Activated T-cell treated with anti-CD3 and anti-CD28 coated beads, Interleukin-2, amount 50 U/mL, for 48 hours (primary cell): ENCODE measurements at places on chromosomes 1 and 21.

DNA sequence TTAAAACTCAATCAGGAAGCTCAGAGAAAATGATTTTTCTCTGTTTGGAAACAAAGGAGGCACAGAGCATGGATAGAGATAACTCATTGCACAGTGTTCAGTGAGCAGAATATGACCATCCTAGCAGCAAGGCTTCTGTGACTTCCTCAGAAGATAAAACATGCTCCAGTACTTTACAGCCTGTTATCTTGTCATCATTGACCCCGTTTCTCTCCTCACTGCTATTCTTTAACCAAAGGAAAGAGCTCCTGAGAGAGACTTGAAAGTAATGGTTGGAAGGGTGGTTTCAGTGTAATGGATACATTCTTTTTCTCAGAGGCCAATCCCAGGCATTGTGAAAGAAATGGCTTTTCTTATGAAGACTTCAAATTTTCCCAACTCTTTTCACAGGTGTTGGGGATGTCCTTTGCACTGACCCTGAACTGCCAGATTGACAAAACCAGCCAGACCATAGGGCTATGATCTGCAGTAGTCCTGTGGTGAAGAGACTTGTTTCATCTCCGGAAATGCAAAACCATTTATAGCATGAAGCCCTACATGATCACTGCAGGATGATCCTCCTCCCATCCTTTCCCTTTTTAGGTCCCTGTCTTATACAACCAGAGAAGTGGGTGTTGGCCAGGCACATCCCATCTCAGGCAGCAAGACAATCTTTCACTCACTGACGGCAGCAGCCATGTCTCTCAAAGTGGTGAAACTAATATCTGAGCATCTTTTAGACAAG is 25.9 kb downstream of the CD53 start:
- no peak for DNase-seq

GRCh38 chr1:14320986-14321385 is 277.5 kb upstream of the KAZN start:
- DNase-seq: no peak

GRCh38 chr1:67194209-67194863 is 28.1 kb downstream of the IL23R start:
- peak; percentile 31 for DNase-seq

DNA sequence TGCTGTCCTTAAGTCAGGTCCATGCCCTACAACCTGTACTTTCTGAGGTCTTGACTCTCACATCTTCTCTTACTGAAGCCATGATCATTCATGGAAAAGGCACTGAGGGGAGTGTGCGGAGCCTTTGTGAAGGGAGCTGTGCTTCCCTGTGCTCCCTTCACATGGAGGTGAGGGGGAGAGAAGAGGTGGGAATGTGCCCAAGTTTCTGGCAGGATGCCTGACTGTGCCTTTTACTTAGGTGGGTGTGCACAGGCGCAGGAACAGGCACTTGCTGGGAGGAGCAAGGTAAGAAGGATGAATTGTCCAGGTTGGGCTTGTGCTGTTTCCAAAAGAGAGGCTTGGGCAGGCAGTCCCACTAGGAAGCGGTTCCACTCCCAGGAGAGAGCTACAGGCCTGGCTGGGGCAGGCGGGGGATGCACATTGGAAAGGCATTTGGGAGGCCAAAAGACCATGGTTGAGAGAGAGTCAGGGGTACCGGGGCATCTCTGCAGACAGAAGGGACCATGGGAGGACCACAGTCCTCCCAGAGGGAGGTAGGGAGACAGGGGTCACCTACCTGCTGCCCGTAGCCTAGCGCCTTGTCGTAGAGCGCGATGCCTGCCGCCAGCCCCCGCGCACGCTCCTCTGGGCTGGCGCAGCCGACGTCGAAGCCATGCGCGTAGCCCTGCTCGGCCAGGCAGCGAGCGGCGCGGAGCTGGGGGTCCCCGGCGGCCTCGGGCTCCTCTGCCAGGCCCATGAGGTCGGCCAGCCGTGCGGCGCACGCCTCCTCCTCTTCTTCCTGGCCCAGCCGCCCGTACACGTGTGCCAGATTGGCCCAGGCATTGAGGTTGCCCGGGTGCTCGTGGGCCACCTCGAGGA is 853 bp downstream of the TTC22 start:
- no peak for DNase-seq

- no peak for DNase-seq
These were observed 21.7 kb upstream of the VASH2 start for GRCh38 chr1:212928323-212929291.

- no peak for DNase-seq
These were observed 36.0 kb downstream of the FABP3 start for GRCh38 chr1:31336687-31337467.

DNA sequence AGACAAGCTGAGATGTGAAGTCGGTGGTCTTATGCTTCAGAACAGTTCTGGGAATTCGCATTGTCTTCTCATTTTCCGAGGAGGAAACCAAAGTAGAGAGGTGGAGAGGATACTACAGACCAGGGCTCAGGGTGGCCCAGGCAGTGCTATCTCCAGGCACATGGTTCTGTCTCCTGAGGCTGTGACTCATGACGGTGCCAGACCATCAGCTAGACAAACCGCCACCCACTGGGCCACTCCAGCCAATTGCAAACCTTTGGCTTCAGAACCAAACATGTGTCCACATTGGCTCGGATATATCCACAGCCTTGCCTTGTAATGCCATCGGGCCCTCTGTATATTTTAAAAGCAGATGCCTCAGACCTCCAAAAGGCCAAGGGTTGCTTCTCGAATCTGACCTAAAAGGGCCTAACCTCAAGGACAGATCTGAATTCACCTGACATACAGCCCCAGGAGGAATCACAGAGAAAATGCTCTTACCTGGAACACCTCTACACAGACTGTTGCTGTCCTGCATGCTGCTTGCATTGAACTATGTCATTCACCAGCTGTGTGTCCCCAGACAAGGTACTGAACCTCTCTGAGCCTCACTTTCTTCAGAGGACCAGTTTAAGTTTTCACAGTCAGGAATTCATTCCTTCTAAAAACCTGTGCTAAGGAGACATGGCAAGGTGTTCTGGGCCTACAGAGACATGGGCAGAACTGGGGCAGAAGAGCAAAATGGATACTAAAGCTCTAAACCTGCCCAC is 224.9 kb upstream of the JUN start:
- no peak for DNase-seq

DNA sequence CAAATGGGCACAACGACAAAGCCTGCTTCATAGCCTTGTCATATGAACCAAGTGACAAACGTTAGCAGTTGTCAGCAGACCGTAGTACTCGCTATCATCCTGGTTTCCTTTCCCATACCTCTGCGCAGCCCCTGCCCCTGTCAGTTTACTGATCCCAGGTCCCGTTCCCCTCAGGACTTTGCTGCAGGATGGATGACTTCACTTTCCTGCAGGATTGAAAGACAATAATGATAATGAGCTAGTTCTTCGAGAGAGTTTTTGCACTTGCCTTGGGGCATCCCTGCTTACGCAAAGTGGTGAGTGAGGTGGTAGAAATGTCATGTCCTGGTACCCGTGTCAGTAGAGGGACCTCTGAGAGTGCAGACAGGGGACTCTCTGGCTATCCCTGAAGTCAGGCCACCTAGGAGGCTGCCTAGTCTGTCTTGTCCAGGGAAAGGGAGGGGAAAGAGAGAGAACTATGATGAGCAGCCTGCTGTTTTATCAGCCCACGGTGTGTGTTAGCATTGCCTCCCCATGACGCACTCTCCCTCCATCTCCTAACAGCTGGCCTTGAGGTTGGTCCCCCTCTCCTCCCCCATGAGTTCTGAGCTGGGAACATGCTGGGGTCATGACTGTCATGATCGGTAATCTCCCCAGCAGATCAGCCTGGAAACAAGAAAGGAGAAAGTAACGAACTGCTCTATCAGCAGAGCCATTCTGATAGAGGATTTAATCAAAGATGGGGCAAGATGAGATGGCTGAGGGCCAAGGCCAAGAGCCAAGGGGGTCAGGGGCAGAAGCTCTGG is 53.7 kb downstream of the ELK4 start:
- DNase-seq: peak; percentile 4

GRCh38 chr1:203325026-203325417 is 19.7 kb downstream of the BTG2 start:
- peak; percentile 68 for DNase-seq

GRCh38 chr1:110243574-110243973 is 33.5 kb downstream of the KCNC4 start:
- peak; percentile 42 for DNase-seq

DNA sequence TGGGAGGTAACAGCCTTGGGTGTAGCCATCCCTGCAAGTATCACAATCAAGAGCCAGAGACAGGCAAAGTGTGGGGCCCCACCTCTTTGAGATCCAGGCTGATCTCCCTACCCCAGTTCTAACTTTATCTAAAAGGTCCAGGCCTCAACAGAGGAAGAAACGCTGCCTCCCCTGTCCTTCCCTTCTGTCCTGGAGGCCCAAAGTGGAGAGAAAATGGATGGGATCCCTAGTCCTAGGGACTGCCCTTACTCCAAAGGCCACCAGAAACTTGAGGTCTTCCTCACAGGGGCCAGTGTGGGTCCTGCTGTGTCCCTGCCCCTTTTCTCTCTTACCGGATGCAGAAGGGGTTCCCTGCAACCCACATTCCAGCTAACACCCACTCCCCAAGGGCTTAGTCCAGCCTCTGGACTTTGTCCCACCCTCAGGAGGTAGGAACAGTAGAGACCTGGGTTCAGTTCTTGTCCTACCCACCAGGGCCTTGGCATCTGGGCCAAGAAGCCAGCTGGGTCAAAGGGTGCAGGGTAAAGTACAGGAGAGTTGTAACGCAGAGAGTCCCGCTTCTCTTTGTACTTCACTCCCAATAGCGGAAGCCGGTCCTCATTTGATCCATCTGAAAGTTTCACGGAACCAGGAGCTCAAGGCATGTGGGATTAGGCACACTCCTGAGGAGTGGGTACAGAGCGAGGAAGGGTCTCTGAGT is 1.9 kb downstream of the HDGF start:
- DNase-seq: no peak

DNA sequence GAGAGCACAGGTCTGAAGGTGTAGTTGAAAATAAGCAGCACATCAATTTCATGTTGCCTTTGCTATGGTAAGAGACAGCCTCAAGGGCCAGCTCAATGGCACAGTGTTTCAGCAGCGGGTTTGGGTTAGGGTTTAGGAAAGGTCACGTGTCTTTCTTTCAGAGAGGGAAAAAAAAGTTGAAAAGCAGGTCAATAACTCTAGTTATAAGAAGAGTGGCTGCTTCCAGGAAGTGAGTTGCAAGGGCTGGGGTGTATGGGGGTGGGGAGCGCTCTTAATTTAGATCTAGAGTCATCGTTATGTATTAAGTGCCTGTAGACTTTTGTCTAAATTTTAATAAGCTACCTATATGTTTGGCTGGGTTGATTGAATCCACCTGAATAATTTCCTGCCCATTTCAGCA is 118.5 kb upstream of the SPAG17 start:
- no peak for DNase-seq

DNA sequence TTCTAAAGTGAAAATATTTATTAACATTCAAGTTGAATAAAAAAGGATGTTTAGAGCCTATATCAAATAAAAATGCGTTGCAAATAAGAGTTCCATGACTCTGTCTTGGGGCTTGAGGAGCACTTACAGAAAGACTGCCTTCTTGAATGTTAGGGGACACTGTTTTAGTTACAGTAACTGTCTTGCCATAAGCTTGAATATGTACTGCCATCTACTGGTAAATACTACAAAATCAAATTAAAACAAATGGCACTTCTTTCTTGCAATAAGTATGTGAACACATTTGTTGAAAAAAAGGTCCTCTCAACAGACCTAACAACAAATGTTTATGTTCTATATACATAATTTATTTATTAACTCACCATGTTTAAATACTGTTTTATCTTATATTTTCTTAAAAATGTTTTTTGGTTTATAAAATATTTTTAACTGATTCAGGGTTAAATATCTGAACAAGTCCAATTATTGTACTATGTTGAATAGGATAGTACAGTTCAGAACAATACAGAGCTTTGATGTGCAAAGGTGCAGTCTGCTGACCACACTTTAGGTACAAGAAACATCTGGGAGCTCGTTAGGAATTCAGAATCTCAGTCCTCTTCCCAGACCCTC is 199.5 kb downstream of the LRRIQ3 start:
- no peak for DNase-seq

DNA sequence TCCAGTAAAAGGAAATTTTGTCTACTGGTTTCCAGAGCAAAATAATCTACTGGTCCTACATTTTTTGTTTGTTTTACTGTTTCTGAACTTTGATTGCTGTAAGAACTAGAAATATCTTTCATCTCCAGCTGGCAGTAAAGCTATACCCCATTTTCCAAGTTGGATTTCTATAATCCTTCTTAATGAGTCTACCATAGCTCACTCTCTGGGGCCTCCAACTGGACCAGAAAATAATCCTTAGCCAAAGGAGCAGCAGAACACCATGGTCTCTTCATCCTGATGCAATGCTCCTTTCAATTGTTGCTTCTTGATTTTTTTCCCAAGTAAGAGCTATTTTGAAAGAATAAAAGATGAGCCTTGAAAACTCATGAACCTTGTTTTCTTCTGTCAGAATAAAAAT is 110.0 kb upstream of the COL11A1 start:
- DNase-seq: no peak
